ENCODE measurements at places on chromosomes 11 and 22.
A peak's percentile ranks its signal among the peaks of the same experiment; 100 is the strongest.

GRCh38 chr11:125175896-125176575, 11.5 kb downstream of the PKNOX2 start:
- no peak for DNase-seq

DNA sequence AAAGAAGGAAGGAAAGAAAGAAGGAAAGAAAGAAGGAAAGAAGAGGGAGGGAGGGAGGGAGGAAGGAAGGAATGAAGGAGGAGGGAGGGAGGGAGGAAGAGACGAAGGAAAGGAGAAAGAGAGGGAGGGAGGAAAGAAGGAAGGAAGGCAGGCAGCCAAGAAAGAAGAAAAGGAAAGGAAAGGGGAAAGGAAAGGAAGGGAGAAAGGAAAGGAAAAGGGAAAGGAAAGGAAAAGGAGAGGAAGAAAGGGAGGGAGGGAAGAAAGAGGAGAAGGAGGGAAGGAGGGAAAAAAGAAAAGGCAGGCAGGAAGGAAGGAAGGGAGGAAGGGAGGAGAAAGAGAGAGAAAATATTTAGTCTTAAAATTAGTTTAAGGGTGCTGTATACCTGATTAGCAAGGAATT, 704.1 kb downstream of the LUZP2 start:
- DNase-seq, result no peak

DNA sequence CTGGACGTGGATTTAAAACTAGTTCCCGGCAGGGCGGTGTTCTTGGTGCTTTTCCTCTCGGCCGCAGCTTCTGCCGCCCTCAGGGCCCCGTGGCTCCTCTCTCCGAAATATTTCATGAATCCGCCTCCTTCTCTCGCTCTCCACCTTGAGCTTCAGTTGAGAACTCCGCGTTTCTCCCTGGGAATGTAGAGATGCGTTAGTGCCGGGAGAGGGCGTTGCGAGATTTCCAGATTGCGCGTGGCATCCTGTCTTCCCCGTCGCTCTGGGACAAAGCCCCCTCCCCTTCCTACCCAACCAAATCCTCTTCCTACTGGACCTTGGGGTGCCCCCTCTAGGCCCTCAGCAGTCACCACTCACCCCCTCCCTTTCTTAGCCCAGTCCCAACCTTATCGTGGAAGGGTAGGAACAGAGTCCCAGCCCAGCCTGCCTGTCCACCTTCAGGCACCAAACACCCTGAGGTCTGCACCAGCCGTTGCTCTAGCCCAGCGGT, 15.5 kb upstream of the RAC2 start:
- DNase-seq, result no peak

GRCh38 chr11:45145379-45146071, 914 bp upstream of the PRDM11 start:
- no peak for DNase-seq

DNA sequence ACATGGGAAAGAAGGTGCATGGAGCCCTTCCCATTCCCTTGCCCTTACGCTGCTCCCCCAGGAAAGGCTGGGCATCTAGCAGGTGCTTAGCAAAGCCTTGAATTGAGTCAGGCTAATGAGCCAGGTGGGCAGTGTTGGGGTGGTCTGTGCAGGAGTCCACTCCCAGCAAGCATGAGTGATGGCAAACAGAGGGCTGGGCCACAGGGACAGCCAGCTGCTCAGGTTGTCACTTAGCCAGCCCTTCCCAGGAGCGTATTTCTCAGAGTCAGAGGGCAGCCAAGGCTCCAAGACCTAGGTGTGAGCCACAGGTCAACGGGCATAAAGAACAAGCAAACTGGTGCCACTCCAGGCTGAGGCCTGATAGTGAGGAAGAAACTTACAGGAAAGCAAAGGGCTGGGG, 149.8 kb downstream of the DSCAML1 start:
- DNase-seq, result no peak

DNA sequence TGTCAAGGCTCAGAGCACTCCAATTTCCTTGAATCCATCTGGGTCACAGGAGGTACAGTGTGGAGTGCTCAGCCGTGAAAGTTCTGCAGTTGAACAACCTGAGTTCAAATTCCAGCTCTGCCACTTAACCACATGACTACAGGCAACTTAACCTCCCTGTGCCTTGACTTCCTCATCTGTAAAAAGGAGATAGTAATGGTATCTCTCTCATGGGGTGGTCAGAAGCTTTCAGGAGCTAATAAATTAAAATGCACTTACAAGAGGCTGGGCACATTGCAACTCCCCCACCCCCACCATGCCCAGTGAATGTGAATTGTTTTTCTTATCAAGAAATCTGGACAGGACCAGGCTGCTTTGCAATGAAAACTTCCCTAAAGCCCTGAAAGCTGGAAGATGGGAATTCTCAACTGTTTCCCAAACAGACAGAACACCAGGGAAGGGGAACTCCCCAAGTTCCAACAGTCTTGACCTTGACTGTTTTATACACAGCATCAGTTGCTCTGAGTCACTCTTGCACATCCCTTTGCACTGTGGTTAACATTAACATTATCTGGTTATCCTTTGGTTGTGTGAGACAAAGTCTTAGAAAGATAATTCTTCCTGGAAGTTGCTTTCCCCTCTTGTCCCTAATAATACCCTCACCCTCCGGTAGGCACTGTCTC, 137.0 kb downstream of the SLC1A2 start:
- no peak for DNase-seq

DNA sequence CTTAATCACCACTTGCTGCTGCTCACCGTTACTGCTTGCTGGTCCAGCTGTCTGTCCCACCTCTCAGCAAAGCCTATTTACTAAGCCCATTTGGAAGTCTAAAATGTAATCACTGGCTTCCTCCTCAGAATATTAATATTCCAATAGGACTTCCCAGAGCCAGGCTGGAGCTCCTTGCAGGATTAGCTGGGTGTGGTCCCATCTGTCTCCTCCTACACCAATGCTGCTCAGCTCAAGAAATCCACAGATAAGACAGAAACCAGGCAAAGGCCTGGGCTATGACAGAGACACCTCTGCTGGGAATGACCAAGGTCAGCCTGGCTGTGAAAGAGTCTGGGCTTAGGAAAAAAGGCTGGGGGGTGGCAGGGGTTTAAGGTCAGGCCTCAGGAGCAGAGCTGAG, 317.8 kb downstream of the BUD13 start:
- no peak for DNase-seq

GRCh38 chr22:27697888-27698287, 103.7 kb downstream of the MN1 start:
- DNase-seq, result no peak

DNA sequence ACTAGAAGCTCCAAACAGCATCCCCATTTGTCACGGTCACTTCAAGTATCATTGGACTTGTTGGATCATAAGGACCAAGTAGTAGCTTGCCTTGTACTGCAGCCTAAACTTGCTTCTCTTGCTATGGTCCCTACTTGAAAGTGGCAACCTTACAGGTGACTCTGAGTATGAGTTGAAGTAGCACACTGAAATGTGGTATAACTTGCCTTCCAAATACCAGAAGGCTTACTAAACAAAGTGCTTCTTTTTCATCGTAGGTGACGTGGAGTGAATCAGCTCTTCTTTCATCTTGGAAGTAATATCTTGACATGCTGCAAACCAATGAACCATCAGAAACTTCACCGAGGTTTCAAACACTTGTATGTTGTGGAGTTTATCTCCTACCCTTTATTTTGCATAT, 169.0 kb upstream of the DDI1 start:
- no peak for DNase-seq

- peak; percentile 54 for DNase-seq
Measured at GRCh38 chr22:39205344-39206021, 39.3 kb downstream of the PDGFB start.

DNA sequence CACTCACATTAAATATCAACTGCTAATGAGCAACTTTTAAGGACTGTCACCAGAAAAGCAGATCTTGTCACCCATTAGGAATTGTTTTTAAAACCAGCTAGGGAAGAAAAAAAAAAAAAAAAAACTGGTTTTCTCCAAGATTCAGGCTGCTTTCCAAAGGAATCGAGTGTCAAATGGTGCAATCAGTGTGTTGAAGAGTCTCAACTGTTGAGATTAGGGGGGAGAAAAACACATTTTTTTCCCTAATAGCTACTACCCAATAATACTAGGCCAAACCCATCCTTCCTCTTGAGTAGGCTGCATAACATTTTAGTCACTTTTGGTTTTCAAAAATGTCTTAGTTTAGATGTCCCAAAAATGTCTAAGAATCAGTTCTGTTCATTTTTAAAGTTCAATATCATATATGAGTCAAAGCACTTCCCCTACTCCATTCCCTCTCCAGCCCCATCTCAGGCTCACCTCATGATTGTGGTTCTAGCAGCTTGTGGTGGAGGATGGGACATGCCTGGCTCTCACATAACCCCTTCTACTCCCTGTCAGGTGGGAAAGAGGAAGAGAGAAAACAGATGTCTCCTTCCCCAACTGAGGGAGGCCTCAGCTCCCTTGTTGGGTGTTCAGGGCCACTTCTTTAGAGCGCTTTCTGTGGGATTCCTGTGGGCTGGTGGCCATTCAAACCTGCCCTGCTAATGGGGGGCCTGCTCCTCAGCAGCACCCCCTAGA, 193.6 kb downstream of the CWF19L2 start:
- no peak for DNase-seq

- DNase-seq, result no peak
Measured at GRCh38 chr22:44097263-44098020, 73.3 kb downstream of the PARVB start.

DNA sequence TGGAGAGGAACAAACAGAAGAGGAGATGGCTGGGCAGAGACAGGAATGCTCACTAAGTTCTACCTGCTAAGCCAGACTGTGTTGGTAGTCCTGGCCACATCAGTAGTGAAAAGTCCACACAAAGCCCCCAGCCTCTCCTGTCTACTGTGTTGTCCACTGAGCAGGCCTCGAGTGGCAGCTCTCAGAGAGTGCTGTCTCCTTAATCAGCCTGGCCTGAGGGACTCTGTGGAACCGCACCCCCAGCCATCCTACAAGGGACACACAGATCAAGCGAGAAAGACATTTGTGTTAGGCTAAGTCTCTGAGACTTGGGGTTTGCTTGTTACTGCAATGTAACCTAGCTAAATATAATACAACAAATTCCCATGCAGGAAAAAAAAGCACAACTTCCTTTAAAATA, 71.0 kb downstream of the PACSIN2 start:
- DNase-seq, result no peak

GRCh38 chr11:65651589-65652510, 10.9 kb downstream of the RELA start:
- no peak for DNase-seq

DNA sequence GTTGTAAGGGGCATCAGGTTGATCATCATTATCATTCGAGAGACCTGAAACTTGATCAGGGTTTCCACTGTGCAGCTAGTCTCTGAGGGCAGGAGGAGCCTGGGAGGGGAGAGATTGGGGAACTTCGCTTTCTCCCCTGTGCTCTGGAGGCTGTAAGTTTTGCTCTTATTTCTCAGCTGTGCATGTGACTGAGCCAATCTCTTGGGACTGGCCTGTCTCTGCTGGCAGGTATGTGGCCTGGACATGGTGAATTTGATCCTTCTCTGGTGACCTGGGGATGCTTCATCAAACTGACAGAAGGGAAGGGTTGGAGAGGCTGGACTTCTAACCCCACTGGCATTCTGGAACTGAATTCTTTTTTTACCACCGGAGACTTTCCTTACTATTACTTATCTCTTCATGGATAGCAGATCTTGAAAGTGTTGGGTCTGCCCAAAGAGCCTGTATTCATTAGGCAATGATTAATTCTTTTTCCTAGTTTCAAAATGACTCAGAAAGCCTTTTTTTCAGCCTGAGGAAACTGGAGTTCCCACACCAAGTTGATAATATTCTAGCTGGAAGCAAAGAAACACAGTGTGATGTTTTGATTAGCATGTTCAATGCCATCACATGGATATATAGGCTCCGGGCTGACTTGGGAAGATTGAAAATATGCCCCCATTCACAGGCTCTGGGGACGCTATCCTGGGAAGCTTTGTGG, 36.5 kb downstream of the TSPAN18 start:
- DNase-seq, result no peak

DNA sequence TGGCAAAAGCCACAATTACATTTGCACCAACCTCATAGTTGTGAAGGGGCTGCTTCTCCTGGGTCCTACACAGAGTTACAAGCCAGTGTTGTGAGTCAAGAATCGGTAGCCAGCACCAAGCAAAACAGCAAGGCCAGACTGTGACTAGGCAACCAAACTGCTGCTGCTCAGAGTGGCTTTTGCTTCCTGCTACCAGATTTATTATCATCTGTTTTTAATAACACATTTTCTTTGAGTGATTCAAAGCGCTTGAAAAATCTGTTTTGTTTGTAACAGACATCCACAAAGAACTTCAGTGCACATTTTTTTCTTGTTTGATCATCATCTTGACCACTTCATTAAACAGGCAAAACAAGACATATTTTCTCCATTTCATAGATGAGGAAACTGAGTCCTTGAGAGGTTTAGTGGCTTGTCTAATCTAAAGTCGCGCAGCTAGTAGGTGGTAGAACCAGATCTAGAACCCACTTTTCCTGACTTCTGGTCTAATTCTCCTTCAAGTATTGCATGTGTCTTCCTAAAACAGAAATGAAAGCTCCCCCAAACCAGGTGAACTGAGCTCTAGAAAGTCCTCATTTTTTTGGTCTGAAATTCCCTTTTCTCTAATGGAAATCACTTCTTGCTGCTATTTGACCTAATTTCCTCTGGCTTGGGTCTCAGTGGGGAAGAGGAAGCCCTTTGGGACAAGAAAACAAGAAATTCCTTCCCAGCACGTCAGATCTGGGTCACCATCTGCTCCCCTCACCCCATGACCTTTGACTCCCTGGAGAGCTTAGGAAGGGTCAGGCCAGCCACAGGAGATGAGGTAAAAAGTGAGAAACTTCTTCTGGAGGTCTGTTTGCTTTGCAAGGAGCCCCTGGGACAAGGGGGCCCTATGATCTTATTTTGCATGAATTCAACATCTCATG, 39.9 kb downstream of the CWC15 start:
- no peak for DNase-seq

GRCh38 chr22:48884324-48884723, 943.3 kb downstream of the BRD1 start:
- DNase-seq, result no peak

Data from activated naive CD8-positive, alpha-beta T cell treated with anti-CD3 and anti-CD28 coated beads for 36 hours (primary cell).